ENCODE measurements at places on chromosomes 4 and X.

DNA sequence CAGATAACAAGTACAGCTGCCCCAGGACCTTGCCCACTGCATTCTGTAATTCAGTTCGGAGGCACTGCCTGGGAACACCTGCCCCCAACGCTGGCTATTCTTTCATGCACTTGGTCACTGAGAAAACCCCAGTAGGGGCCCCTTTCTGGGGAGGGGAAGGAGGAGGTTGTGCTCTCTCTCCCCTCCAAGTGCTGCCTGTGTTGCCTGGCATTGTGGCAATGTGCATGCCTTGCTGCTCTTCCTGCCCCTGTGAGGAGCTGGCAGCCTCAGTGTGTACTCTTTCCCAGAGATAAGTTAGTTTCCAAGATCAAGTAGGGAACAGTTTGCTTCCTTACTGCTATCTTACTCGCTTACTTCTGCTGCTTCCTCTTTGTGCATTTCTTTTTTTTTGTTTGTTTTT is 90.8 kb downstream of the AASDH start:
- DNase-seq = no peak

DNA sequence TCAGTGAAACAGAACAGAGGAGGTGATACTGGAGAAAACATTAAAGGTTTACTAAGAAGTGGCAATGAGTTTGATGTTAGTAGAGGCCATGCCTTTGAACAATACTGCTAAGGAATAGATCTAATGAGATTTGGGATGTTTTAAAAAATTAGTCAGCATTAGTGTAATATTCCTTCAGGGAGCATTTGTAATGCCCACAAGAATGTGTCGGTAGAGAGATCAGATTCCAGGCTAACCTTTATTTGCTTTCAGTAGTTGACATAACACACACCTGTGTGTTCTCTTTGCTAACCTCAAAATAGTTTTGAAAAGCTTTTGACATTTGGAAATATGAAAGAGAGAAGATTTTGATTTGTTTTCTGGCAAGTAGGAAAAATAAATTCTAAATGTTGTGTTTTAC is 328.8 kb downstream of the BMPR1B start:
- no peak for DNase-seq

DNA sequence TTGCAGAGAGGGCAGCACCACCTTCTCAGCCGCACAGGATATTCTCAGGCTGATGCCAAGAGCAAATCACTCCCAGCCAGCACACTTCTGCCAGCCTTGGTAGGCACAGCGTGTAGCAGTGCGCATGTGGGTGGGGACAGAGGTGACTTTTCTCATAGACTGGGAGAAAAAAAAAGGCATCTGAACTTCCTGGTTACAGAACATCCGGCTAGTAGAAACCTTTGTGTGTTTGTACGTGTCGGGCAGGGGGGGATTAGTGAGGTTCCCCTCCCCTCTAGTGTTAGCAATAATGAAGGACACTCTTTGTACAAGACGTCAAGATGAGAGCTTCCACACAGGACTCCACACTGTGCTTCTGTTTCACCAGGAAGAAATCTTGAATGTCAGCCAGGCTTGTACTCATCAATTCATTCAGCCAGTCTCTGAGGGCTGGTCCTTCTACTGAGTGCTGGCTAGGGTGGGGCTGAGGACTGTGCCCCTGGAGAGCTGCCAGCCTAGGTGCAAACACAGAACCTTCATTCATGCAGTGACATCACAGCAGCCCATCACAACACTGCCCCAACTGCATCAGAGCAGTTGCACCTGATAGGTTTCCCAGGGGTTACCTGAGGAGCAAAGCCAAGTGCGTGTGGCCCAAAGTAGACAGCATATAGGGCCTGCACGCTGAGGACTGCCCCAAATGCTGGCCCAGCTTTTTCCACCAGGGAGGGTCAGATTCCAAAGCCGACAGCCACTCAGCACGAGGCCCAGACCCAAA is 34.7 kb downstream of the SLC25A5 start:
- DNase-seq = peak; percentile 49

DNA sequence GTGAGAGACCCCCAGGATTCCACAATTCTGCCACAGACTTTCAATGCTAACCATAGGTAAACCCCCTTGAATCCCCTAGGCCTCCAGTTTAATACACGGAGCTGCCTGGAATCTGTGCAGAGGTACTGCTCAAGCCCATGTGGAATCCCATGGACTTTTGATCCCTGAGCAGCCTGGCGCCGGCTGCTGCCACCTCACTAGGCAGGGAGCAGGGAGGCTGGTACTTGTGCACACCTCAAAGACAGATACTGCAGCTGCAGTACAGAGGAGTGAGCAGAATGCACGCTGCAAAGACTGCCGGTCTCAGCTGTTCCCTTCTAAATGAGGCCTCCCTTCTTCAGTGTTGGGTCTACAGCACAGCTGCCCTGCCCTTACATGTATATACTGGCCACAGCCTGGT is 79.4 kb downstream of the RPS6KA6 start:
- no peak for DNase-seq

DNA sequence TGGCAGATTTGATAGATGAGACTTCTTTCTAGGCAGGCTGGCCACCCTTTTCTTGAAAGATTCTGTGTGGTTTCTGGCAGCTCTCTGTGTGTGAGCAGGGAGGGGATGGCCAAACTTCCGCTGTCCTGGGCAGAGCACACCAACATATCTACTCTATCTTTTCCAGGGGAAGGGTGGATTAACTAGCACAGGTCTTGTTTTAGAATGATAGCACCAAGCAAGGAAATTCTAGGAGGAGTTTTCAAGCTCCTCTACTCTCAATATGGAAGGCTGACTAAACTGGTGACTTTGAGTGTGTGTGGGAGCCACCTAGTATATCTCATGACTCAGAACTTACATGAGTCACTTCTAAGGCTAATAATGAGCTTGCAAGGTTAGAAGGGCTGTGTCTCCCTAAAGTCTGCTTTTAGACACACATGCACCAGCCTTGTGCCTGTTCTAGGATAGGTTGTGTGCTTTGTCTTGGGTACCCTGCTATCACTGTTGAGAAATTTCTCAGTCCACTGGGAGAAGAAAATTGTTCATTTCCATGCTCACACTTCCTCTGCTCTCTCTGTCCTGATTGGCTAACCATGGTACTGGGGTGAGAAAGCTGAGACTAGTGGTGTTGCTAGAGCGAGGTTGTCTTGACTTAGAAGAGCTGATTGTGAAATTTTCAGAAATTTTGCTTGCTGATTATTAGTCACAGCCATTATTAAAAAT is 72.9 kb downstream of the YIPF6 start:
- DNase-seq = peak; percentile 25

DNA sequence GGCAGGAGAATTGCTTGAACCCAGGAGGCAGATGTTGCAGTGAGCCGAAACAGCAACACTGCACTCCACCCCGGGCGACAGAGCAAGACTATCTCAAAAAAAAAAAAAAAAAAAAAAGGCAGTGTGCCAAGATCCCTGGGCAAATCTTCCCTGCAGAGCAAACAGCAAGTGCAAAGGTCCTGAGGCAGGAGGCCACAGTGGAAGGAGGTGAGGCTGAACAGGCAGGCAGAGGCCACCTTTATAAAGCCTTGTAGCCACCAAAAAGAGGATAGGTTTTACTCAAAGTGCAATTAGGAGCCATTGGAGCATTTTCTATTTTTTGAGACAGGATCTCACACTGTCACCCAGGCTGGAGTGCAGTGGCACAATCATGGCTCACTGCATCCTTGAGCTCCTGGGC is 45.1 kb upstream of the TLR2 start:
- no peak for DNase-seq

GRCh38 chrX:43878906-43879526 is 3.2 kb downstream of the MAOB start:
- no peak for DNase-seq

GRCh38 chr4:56301181-56301996 is 85.9 kb downstream of the AASDH start:
- peak; percentile 79 for DNase-seq

GRCh38 chr4:63580796-63581475 is 828.3 kb downstream of the TECRL start:
- no peak for DNase-seq

GRCh38 chr4:143411527-143412419 is 75.1 kb downstream of the GAB1 start:
- no peak for DNase-seq

GRCh38 chr4:7945709-7946380 is 6.2 kb upstream of the AFAP1 start:
- DNase-seq = no peak

DNA sequence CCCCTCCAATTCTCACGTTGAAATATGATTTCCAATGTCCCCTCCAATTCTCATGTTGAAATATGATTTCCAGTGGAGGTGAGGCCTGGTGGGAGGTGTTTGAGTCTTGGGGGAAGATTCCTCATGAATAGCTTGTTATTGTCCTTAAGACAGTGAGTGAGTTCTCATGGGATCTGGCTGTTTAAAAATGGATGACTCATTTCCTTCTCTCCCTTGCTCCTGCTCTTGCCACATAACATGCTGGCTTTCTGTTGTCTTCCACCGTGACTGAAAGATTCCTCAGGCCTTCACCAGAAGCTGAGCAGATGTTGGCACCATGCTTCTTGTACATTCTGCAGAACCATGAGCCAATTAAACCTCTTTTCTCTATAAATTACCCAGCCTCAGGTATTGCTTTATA is 346.8 kb upstream of the TECRL start:
- no peak for DNase-seq

DNA sequence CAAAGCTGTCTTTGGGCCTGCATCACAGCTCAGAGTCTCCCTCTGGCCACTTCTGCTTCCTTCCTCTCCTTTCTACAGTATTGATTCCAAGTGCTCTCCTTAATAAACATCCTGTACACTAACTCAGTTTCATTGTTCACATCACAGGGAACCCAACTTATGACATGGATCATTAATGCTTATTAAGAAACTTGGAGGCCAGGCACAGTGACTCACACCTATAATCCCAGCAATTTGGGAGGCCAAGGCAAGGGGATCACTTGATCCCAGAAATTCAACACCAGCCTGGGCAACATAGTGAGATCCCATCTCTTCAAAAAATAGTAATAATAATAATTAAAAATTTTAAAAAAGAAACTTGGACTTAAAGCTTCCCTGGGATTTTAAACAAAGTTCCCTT is 89.2 kb upstream of the EFHC2 start:
- no peak for DNase-seq

- no peak for DNase-seq
Observed at GRCh38 chr4:136748773-136749172, 783.5 kb downstream of the PCDH18 start.

GRCh38 chr4:179415037-179415846 is 1973.0 kb upstream of the AGA start:
- no peak for DNase-seq

- no peak for DNase-seq
Observed at GRCh38 chr4:113335746-113336145, 286.3 kb downstream of the ANK2 start.

DNA sequence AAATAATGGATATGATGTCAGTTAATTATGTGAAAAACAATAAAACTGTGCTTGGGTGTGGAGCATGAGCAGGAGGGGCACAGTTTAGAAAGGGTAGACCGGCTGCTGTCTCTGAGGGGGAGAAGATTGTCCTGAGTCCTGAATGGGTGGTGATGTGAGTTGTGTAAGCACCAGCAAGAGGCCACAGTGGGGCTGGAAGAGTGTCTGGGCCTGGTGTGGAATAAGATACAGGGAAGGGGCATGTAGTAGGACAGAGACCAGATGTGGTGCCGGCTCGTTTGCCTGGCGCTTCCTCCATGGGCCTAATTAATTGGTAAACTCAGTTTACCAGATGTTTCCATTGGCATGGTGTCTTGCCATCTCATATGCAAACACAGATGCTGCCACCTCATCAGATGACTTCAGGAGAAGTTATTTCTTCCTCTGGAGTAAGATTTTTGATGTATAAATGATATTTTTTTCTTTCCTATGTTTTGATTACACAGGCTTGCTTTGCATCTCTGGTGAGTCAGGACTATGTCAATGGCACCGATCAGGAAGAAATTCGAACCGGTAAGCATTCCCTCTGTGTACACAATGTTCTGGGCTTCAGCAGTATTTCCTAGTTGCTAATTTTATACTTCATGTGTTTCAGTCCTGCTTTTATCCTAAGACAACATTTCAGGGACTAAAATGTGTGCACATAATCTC is 5.1 kb downstream of the MED28 start:
- no peak for DNase-seq

GRCh38 chr4:123423819-123424218 is 27.2 kb downstream of the SPRY1 start:
- no peak for DNase-seq

- DNase-seq = no peak
Observed at GRCh38 chrX:15576019-15576418, 24.7 kb downstream of the ACE2 start.

DNA sequence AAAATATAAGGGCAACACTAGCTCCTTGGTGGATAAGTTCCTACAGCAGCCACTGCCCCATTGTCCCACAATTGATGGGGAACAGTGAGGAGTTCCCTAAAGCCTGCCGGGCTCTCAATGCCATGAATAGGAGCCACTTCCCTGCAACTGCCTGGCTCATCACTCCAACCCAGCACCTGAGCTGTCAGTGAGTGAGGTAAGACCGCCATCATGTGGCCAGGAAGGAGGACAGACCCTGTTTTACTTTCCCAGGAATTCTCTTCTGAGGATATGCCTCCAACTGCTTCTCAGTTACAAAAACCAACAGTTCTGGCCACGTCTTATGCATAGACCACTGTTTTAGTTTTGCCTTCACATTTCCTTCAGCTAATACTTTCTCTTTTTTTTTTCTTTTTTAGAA is 45.5 kb downstream of the SRPX start:
- DNase-seq = peak; percentile 15

DNA sequence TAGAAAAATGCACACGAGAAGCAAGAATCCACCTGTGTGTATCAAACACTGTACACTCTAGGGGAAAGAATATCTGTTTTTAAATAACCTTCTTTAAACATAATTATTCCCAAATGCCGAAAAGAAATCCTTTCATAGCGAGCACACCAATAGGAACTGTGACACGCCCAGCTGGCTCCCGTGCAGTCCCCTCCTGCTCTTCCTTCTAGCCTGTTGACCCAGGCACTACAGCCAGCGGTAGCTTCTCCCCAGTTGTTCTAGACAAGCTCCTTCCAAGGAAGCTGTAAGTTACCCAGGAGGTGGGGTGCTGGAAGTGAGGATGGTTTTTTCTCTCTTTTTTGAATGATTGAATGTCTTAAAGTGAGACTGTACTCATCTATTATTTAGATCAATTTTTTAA is 19.5 kb upstream of the NOCT start:
- DNase-seq = no peak

GRCh38 chr4:176939445-176939844 is 146.7 kb upstream of the VEGFC start:
- DNase-seq = no peak

GRCh38 chr4:100988876-100989275 is 358.4 kb downstream of the PPP3CA start:
- DNase-seq = no peak

DNA sequence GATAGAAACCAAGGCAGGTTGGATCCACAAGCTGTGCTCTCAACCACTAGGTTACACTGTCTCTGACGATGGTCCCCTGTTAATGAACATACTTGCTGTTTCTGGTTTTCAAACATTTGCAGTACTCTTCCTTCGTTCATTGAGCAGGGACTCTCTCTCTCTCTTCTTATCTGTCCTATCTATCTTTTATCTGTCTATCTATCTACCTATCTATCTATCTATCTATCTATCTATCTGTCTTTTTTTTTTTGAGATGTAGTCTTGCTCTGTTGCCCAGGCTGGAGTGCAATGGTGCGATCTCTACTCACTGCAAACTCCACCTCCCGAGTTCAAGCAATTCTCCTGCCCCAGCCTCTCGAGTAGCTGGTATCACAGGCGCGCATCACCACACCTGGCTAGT is 9.4 kb upstream of the CT47C1 start:
- no peak for DNase-seq
